ENCODE measurements at places on chromosomes 13 and 19.

DNA sequence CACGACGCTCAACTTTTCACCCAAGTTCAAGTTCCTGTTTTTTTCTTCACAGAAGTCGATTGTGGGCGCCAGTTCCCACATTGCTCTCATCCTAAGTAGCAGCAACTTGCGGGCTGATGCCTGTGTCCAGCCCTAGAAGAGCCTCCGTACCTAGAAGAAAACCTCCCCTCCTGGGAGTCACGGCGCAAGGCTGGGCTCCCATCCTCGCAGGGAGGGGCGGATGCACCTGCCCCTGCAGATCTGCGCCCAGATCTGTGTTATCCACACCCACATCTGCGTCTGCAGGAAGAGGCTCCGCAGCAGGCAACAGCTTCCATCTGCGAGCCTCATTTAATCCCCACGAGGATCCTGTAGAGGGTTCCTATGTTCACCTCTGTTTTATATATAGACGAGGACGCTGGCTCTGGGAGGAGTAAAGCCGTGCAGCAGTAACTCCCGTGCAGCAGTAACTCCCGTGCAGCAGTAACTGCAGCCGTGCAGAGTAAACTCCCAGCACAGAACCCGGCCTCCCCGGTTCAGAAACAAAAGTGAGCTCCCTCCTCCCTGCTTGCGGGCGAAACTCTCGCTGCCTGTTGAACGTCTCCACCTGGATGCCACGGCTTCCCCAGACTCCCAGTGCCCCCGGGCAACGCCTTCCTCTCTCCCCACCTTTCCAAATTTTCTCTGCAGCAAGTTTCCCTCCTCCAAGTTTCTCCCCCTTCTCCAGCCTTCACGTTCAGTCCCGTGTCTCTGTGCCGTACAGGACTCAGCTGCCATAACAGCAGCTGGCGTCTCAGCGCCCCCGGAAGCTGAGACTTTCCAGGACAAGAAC lies 23.5 kb upstream of the LAIR1 start:
- DNase-seq: peak; percentile 3

- DNase-seq: no peak
Observed at GRCh38 chr13:52921194-52921593, 72.8 kb upstream of the PCDH8 start.

- DNase-seq: no peak
Observed at GRCh38 chr19:19561946-19562664, 24.0 kb downstream of the CILP2 start.

DNA sequence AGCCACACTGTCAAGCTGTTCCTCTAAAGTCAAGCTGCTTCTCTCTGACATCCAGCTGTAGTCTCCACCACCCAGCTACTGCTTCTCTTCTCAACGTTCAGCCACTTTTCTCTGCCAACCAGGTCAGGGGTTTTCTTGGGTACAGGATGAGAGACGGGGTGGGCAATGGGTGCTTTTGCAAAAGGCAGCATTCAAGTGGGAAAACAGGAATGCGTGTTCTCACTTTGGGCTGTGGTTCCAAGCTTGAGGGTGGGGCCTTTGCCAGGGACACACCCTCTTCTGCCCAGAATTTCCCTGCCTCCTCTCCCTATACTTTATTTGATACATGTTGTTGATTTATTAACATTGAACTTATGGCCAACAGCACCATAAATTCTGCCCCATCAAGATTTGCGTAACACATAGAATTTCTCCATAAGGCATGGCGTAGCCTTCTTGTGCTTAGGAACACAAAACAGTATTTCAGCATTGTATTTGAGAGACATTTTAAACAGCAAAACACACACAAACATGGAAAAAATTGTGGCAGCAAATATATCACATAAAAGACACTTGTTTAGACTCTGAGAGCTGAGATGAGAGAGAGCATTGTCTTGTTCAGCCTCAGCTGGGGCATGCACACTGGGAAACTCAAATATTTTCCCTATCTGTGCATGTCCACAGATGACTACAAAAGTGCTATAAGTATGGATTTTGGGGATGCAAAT lies 392.8 kb downstream of the SLITRK6 start:
- no peak for DNase-seq

GRCh38 chr13:32446220-32446619 lies 18.3 kb upstream of the N4BP2L1 start:
- DNase-seq: no peak

DNA sequence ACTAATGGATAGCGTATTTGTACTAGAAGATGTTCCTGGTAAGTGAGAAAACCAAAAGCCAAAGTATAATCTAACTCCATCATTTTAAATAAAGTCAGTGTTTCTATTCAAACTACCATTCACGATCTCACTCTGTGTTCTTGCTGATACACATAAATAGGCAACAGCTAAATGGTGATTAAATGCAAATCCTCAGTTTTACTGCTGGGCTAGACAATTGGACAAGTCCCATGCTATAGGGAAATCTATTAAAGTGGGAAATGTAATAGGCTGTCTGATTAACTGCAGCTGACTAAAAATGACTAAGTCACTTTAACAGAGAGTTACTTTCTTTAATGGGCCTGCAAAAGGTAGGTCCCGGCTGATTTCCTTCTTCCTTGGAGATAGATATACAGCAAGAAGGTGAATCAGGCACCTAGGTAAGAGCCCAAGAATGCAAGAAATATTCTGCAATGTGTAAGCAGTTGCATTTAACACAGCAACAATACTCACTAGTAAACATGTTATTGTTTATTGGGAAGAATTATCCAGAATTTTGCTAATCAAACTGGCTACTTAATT lies 298.4 kb downstream of the SLITRK6 start:
- no peak for DNase-seq

DNA sequence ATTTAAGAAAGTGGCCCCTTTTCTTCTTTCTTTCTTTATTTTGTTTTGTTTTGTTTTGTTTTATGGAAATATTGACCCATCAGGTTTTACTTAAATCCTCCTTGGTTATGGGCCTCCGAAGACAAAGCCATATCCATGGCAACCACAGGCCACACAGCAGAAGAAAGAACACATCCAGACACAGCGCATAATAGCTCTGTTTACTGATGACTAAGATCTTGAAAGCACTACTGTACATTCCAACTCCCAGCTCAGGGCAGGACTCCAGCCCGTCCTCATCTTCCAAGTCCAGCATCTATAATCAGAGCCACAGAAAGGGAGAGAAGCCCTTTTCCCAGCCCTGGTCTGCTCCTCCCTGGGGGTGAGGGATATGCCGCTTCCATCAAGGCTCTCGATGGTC lies 84.3 kb downstream of the NUFIP1 start:
- peak; percentile 53 for DNase-seq

DNA sequence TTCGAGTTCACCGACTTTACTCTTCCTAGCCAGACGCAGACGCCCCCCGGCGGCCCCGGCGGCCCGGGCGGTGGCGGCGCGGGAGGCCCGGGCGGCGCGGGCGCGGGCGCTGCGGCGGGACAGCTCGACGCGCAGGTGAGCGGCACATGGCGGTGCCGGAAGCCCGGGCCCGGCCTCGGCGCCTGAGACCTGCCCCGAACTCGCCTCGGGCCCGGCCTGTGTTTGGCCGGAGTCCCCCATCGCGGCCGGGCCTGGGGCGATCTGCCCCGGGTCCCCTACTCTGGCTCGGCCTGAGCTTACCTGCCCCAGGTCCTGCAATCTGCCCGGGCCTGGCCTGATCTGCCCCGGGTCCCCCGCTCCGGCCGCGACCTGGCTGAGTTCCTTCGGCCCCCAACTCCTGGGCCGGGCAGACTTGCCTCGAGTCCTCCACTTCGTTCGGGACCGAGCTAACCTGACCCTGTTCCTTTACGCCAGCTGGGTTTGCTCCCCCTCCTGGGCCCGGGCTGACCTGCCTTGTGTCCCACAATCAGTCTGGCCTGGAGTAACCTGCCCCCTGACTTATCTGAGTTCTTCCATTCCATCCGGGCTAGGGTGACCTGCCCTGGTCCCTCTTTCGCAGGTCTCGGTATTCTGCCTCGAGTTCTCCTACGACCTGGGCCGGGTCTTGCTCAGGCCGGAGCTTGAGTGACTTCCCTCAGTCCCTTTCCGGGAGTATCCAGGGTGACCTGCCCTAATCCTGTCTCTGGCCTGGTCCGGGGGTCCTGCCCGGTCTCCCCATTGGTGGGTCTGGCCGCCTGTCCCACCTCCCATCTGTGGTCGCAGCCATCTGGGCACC lies 764 bp downstream of the UPF1 start:
- peak; percentile 34 for DNase-seq

GRCh38 chr19:18849838-18850400 lies 18.2 kb downstream of the UPF1 start:
- no peak for DNase-seq

DNA sequence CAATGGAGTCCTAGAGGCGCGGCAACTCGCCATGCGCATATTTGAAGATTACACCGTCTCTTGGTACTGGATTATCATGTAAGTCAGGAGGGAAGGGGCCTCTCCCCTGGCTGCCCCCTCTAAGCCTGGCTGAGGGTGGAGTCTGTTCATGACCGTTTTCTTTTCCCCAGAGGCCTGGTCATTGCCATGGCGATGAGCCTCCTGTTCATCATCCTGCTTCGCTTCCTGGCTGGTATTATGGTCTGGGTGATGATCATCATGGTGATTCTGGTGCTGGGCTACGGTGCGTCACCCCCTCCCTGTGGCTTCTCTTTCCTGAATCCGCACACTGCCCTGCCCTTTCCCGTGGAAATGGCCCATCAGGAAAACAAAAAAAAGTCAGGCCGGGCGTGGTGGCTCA lies 6.5 kb downstream of the SLC44A2 start:
- DNase-seq: no peak

DNA sequence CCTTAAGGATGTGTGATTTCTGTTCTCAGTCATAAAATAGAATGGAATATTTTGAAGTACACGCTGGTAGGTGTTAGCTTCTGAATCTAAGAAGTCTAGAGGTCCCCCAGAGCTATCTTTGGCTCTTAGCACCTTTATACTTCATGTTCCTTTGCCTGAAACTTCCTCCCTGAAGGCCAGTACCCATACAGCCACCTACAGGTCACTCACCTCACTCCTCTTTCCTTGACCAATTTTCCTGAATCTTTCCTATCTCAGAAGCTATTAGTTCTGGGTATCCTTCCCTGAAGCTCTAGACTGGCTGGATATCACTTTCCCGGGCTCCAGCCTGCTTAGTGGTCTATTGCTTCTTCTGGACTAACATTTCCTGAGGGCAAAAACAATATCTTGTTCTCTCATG lies 93.4 kb upstream of the EDNRB start:
- no peak for DNase-seq

- DNase-seq: no peak
Observed at GRCh38 chr13:63323441-63323840, 1907.8 kb upstream of the PCDH20 start.

DNA sequence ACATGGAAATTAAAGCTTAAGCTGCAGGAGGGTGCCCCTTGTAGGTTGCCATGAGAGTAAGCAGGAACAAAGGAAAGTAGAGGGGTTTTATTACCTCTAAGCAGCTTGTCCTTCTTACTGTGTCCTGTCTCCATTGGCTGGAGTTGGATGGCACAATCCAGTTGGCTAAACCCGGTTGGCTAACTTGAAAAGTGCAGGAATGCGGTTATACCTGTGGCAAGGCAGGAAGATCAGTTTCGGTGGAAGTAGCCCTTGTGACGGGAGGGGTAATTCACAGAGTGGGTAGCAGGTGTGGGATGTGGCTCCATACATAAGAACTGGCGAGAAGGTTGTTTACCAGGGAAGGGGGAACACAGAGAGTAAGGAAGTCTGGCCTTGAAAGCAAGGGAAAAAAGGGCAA lies 3.2 kb downstream of the ZNF726 start:
- peak; percentile 88 for DNase-seq

DNA sequence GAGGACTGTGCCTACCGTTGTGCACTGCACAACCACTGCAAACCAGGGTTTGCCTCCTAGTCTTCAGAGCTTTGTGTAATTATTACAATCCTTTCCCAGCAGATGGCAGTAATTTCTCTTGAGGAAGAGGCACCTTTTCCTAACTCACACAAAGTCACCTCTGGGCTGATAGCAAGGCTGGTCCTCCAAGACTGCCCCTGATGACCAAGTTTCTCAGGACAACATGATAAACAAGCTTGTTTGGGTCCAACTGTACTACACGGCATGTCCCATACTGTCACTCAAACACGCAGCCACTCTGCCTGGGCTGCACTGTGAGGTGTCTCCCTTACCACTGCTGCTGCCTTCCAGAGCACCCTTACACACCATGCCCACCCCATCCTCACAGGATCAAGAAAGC lies 39.3 kb downstream of the RFXAP start:
- DNase-seq: peak; percentile 65

DNA sequence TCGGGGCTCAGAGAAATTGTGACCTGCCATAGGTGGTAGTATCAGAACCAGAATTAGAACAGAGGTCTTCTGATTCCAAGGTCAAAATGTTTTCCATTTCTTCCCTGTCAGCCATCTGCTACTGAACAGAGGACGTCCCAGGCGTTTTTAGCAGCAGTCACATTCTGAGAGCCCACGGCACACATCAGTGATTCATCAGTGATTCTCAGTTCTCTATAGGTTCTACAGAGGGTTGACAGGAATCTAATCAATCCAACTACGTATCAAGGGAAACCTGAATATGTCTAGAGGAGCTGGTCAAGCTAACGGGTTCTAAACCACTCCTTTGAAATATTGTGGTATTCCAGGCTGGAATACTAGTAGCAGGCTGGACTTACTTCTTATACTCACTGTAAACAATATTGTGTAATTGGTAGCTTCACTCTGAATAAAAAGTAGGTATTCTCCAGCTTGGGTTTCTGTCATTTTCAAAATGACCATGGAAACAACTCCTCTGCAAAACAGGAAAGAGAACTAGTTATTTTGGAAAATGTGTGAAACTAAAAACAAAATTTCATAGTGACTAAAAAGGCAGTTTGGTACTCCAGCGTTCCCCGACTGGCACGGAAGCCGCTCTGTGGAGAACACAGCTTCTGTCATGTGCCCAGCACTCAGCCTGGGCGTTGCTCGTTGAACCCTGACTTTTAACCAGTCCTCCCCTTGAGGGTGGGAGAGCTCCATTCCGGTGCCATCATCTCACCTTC lies 43.2 kb downstream of the FLT3 start:
- DNase-seq: no peak

GRCh38 chr13:75670496-75670895 lies 34.4 kb downstream of the LMO7 start:
- no peak for DNase-seq

- no peak for DNase-seq
Observed at GRCh38 chr13:100063333-100063732, 25.6 kb upstream of the PCCA start.

- no peak for DNase-seq
Observed at GRCh38 chr19:811506-812048, 10.2 kb downstream of the PLPPR3 start.

DNA sequence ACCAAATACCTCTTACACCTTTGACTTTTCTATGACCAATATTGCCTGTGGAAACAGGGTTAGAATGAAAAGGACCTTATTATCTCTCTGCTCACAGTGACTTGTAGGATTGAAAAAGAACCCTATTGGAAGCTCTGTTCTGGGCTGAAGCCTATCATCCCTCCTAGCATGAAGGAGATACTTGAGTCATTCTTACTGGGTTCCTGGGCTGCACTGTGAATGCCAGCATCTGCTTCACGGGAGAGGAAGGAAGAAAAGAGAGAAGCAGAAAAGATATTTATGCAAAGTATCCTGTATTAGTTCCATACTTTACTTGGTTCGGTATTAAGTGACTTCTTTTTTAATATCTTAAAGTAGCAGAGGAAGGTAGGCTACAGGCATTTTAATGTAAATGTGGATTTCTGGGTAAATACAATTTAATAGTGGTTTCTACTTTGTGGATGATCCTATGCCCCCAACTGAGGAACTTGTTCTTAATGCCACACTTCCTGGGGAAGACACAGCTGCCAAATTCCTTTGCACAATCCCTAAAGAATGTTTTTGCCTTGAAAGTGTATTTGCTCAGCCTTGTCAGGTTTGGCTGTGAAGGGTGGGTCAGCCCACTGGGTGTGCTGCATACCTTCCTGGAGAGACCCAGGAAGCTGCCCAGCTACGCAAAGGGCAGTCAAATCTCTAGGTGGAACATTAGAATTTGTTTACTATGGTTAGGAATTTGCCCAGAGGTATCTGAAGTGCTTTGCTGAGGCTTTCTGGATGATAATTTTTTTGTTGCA lies 13.7 kb upstream of the SCEL start:
- peak; percentile 92 for DNase-seq
